ENCODE measurements at places on chromosomes 2 and 18.

- no peak for DNase-seq
Observed at GRCh38 chr18:75400366-75400765, 27.1 kb downstream of the SMIM21 start.

DNA sequence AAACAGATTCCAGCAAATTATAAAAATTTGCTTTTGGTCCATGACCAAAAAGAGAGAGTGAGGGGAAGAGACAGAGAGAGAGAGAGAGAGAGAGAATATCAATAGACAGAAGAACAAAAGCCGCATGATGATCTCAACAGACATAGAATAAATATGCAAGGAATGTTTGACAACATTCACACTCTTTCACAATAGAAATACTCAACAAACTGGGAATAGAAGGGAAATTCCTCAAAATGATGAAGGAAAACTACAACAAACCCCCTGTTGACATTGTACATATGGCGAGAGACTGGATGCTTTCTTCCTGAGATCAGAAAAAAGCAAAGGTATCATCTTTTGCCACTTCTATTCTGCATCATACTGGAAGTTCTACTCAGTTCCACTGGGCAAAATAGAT lies 309.7 kb downstream of the RAD51AP2 start:
- DNase-seq, result no peak

DNA sequence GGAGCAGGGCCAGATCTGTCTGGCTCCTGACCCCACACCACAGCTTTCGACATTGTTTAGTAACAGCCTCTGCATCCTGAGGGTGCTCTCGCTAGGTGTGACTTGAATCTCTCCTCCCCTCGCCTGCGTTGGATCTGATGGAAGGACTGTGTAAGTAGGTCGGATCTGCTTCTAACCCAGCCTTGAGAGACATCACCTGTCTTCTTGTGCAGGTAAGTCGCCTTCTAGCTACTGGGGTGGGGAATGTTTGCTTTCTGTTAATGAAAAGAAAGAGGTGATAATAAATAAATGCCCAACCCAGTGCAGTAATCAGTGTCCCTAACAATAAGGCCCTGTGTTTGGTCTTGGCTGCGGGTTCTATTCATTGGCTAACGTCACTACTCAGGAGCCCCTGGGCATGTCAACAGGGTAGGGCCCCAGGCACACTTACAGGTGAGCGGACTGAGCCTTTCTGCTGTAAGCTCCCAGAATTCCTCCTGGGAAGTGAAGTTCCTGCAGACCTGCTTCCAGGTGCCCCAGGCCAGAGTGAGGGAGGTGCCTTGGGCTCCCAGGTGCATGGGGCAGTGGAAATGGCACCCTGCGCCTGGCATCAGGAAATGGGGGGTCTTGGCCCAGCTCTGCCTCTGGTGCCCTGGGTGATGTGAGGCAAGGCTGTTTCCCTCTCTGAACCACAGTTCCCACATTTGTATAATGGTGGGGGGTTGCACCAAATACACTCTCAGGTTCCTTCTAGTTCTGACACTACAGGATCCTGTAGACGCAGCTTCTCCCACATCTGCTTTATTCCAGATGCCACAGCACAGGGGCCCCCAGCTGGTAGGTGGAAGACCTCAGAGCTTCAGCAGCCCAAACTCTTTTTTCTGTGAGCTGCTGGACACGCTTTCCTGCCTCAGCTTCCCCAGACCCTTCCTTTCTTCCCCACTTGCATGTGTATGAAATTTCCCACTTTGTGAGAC lies 11.2 kb upstream of the FOSL2 start:
- DNase-seq, result no peak

- DNase-seq, result no peak
Observed at GRCh38 chr2:169038338-169038757, 7.2 kb upstream of the ABCB11 start.

- DNase-seq, result no peak
Observed at GRCh38 chr2:126658319-126658904, 2.5 kb downstream of the GYPC start.

- DNase-seq, result no peak
Observed at GRCh38 chr2:149739883-149740265, 152.3 kb upstream of the MMADHC start.

DNA sequence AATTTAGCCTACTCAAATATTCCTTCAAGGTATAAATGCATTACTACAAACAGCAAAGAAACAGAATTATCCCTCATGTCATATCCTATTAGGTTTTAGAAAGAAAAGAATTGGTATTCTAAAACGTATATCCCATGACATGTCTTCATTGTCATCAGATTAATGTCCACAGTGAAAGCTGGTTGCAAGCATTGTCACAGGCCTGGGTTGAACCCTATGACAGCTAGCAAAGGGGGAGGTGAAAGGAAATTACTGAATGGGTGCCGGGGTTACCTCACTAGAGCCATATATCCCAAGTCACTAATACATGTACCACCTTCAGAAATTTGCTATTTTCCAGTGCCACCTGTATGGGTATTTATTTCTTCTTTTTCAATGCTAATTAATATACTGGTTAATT lies 1630.5 kb upstream of the NXPH2 start:
- no peak for DNase-seq

DNA sequence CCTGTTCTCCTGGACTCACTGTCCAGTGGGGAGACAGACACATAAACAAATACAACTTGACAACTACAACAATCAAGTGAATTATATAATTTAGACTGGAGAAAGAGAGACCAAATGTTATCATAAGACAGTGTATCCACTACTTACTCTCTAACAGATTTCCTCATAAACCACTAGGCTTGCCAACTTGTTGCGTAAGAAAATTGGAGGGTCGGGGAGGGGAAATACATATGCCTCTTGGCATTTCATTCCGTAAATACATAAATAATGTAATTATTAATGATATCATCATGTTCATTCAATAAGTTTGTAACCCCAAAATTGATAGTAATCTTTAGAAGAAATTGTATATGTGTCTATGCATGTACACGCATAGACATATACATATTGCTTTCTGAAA lies 14.9 kb downstream of the RAB6D start:
- no peak for DNase-seq

- no peak for DNase-seq
Observed at GRCh38 chr2:176493226-176493825, 224.1 kb downstream of the MTX2 start.

DNA sequence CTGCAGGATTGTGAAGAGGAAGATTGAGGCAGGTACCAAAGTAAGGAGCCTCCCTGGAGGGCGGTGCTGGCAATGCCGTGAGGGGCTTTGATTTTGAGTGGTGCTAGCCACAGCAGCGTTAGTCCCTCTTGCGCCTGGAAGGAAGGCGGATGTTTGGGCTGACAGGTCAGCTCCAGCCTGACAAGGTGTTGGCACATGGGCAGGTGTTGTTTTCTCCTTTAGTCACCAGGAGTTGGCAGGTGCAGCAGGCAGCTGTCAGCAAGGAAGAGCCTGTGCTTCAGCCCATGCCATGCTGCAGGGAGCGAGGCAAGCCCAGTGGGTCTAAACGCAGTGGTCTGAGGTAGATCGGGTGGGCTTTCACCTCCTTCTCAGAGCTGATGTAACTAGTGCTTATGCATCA lies 8.5 kb downstream of the SEC11C start:
- no peak for DNase-seq

DNA sequence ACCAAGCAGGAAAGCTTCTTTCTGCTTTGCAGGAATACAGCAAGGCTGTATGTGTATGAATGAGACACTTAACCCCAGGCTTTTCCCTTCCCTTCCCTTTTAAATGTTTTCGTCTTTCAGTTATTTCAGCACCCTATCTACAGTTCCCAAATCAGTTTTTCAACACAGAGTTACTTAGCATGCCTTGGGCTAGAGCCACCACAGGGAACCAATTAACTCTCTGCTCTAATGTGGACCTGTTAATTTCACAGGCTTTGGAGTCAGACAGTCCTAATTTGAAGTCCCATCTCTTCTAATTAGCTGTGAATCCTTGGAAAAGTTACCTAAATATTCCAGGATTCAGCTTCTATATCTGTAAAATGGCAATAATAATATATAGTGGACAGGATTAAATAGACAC lies 89.2 kb upstream of the REG3A start:
- DNase-seq, result no peak

DNA sequence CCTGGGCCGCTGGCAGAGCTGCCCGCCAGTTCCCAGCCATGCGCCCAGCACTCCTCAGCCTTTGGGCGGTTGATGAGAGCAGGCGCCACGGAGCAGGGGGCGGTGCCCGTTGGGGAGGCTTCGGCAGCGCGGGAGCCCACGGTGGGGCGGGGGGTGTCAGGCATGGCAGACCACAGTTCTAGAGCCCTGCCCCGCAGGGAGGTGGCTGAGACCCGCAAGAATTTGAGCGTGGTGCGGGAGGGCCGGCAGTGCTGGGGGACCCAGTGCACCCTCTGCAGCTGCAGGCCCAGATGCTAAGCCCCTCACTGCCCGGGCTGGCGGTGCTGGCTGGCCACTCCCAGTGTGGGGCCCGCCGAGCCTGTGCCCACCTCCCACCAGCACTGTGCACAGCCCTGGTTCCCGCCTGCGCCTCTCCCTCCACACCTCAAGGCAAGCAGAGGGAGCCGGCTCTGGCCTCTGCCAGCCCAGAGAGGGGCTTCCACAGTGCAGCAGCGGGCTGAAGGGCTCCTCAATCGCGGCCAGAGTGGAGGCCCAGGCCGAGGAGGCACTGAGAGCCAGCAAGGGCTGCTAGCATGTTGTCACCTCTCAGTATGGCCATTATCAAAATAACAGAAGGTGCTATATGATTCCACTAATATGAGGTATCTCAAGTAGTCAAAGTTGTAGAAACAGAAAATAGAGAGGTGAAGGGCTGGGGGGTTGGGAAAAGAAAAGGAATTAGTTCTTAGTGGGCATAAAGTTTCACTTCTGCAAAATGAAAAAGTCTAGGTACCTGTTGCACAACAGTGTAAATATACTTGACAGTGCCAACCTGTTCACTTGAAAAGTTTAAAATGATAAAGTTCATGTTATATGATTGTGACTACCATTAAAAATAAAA lies 72.3 kb downstream of the SH3YL1 start:
- DNase-seq, result no peak

- no peak for DNase-seq
Observed at GRCh38 chr2:289362-290089, 1.6 kb upstream of the ALKAL2 start.

GRCh38 chr2:105714141-105714540 lies 30.6 kb upstream of the NCK2 start:
- DNase-seq, result no peak

- no peak for DNase-seq
Observed at GRCh38 chr18:4063545-4063944, 391.6 kb downstream of the DLGAP1 start.

DNA sequence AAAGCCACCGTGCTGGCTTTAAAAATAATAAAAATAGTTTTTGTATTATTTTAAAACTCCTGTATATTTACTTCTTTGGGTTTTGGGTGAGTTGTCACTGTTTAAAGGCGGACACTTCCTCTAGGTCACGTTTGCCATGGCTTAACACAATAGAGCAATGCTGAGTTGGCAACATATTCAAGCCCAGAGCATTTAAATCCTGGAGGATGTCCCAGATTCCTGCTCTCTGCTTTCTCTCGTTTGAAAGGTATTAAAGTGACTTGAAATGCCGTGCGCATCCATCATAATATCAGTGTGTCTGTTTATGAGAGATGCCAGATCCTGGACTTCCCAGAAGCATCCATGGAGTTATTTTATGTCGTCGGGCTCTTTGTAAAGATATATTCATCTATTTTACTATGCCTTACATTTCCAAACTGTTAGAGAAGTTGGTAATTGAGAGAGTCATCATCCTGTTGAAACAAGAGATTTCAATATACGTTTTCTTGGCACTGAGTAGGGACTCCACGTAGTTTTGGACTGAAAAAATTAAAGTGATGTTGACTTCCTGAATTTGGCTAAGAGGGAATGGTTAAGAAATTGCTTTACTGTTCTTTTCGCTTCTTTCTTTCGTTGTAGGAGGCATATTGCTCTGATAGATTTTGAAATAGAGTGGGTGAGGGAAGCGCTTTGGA lies 150.6 kb downstream of the ZNF236 start:
- no peak for DNase-seq

- no peak for DNase-seq
Observed at GRCh38 chr2:169781249-169782013, 17.2 kb upstream of the SSB start.
